ENCODE measurements at places on chromosomes 6 and 20. TPM values are rescaled to one million over a fixed set of nuclear protein-coding genes. Genes with fewer than 3 reads are reported as not detected.

GRCh38 chr6:30453508-30454116 is 35.7 kb upstream of the HLA-E start:
- DNase-seq, result peak; percentile 81

DNA sequence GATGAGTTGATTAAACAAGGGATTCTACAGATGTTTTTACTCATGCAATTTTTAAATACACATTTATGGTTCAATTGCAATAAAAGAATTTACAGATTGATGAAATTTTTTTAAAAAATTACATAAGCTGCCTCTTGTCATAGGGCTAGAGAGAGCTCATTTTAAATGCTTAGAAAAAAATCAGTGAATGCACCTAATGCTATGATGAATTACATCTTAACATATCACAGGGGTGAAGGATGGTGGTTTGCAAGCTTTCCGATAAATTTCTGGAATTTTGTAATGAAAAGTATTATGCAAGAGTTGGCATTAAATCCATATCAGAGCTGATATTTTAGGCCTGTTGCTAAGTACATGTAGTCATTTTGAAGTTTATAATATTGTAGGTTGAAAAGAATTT is 29.6 kb downstream of the DSE start:
- no peak for DNase-seq

DNA sequence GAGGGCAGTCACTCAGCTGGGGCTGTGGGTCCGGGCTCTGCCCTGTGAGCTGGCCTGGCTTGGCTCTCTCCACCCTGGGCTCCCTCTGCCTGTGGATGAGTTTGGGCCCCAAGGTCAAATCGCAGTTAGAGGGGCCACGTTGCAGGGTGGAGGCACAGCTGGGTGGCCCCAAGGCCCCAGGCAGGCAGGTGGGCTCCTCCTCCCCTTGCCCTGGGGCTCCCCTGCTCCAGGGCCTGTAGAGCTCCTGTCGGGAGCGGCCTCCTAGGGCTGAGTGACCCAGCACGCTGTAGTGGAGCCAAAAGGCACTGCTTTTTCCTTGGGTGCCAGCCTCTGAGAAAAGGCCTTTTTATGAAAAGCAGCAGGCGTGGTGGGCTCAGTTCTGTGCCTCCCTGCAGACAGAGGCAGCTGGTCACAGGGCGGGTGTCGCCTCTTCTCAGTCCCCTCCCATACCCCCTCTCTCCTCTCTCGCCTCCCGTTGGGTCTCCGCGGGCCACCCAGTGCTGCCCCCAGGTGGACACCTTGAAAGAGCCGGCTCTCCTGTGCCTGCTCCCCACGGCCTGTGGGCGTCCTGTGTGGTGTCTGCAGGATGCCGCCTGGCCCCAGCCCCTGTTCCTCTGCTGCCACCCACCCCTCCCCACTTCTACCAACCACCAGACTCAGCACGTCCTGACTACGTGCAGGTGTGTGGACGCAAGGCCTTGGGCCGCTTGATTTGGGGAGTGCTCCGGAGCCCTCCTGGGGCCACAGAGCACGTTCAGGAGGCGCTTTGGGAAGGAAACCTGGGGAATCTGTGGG is 13.2 kb downstream of the SS18L1 start:
- peak; percentile 75 for DNase-seq

DNA sequence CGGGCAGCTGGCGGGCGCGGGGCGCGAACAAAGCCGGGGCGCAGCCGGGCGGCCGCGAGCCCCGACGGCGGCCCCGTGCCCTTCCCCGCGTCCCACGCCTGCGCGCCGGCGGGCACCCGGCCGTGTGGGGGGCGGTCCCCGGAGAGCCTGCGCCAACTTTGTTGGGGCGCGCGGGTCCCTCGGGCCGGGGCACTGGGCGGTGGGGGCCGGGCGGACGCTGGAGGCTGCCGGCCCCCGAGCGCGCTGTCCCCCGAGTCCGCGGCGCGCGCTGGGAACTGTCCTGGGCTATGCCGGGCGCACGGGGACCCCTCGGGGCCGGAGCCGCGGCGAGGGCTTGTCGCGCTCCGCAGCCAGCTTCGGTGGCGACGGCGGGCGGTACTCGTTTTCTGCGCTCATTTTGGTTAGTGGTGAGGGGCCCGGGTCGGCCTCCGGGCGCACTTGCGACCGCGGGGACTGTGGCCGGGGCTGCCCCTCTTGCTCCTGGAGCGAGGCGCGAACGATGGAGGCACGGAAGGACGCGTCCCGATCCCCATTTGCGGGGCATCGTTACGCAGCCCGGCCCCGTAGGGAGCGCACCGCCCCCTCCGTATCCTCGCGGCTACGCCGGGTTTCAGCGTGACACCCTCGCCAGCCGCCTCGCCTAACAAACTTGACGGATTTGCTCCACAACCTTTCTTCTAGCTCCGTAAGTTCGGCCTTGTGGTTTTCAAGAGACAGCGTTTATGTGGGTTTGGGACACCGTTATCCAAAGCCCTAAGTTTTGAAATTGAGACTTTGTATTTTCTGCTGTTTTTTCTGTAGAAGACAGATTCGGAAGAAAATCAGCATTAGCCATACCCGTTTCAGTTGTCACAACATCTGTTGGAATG is 622 bp downstream of the SS18L1 start:
- peak; percentile 40 for DNase-seq

GRCh38 chr6:91482498-91482897 is 895.6 kb upstream of the MAP3K7 start:
- no peak for DNase-seq

GRCh38 chr6:68638230-68638900 is 3.3 kb downstream of the ADGRB3 start:
- no peak for DNase-seq

- DNase-seq, result no peak
Measured at GRCh38 chr6:151392427-151392826, 1.1 kb upstream of the ZBTB2 start.

DNA sequence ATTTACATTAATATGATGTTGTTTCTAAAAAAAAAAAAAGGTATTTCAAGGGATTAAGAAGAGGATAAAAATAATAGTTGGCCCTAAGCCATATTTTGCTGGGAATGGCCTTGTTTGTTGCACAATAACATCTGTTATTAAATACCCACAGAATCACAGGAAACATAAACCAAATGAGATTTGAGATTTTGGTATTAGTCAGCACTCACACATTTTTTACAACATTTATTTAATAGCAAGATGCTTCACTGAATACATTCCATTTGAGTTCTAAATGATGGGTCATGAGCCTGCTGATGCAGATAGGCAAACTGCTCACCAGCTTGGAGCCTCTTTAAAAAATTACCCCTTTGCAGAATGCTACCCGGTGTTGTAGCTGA is 92.9 kb upstream of the ENPP5 start:
- no peak for DNase-seq

DNA sequence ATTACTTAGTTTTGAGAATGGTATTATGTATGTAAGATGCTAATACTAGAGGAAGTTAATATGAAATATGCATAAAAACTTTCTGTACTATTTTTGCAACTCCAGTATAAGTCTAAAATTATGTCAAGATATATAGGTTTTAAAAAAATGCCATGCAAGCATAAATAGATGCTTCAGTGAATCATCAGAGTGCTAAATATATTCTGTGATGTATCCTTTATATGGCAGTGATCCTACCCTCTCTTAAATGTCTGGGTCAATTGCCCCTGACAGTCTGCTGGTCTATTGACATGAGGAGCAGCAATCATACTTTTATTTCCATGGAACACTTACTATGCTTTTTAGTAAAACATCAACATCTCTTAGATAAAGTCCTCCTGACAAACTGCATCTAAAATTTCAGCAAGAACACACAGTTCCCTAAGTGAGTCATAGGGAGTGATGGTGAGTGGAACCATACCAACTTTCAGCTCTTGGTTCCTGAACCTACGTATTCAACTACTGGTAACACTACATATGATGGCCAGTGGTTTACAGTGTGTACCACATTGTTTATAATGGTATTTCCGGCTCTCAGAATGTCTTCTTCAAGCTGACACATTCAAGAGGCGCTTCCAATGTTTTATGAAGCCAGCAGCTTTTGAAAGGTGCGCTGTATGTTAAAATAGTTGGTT is 928.7 kb upstream of the GJE1 start:
- DNase-seq, result no peak

DNA sequence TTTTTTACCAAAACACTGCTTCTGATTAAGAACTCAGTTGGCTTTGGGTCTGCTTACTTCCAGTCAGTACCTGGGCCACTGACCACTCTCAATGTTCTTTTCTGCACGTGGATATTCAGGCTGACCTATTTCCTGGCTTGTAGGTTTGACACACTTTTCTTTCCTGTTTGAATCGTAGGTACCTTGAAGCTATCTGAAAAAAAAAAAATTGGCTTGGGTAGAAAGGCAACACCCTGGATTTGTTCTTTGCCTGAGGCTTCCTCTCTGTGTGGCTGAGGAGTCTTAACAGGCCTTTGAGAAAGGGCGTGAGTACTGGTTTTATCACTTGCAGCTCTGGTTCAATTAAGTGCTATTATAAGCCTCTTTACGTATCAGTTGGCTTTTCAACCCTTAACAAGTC is 60.6 kb upstream of the IL20RA start:
- DNase-seq, result no peak

DNA sequence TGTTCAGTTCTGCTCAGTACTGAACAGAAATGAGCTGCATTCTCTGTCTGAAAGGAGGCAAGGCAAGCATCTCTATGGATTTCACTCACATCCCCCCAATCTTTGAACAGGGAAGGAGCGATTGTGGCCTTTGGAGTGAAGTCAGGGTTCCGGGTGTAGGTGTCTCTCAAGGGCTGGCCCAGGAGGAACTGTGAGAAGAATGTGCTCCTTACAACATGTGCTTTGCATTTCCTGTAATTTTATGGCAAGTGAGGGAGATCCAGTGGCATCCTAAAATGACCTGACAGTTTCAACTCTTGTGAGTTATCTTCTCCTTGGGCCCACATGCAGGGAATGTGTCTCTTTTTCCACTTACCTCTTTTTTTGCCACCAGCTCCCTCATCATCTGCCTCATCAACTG is 63.0 kb upstream of the RIN2 start:
- no peak for DNase-seq

GRCh38 chr6:170448751-170449630 is 104.1 kb downstream of the PSMB1 start:
- no peak for DNase-seq

- no peak for DNase-seq
Measured at GRCh38 chr6:17877196-17877894, 110.1 kb downstream of the KIF13A start.

DNA sequence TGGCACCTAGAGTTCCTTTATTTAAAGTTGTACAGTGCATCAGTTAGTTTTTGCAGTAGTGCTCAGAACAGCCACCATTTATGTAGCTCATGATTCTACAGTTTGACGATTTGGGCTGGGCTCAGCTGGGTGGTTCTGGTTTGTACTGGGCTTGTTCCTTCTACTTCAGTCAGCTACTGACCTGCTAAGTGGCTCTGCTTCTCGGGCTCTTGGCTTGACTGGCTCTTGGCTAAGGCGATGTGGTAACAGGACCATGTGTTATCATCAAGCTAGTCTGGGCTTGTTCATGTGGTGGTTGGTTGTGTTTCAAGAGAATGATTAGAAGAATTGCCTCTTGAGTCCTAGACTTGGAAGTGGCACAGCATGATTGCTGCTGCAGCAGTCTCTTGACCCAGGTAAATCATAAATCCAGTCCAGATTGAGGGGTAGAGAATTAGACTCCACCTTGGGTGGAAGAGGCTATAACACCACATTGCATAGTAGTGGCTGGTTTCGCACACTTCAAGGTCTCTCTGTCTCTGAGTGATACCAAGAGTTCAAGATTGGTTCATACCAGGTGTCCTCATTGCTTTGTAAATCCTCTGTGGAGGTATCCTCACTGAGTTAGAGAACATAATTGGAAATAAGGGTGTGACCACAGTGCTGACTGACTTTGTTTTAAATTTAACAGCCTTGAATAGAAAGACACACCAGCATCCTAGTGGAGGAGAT is 253.0 kb downstream of the ARID1B start:
- DNase-seq, result no peak

- no peak for DNase-seq
Measured at GRCh38 chr6:74574794-74575193, 631.1 kb downstream of the COL12A1 start.

GRCh38 chr20:51541189-51542032 is 1.1 kb downstream of the NFATC2 start:
- DNase-seq, result peak; percentile 89

DNA sequence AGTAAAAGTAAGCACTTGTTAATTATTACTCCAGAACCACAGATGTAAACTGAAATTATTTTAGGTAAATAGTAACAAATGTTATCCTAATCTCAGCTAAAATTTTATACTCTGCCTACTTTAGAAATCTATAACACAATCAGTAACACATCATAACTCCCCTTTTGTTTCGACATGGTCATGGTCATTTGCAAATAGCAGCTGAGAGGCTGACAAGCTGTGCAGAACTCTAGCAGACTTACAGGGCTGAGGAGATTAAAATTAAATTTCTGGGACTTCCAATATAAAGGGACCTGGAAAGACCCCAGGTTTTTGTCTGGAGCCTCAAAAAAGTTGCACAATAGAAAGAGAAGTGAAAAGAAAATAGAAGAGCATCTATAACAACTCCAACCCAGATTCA is 88.8 kb downstream of the PRL start:
- no peak for DNase-seq

GRCh38 chr6:29633534-29633905 is 537 bp upstream of the GABBR1 start:
- DNase-seq, result no peak

- no peak for DNase-seq
Measured at GRCh38 chr6:96007663-96008062, 8.1 kb upstream of the FUT9 start.

GRCh38 chr6:106017454-106017853 is 68.7 kb upstream of the PRDM1 start:
- no peak for DNase-seq

DNA sequence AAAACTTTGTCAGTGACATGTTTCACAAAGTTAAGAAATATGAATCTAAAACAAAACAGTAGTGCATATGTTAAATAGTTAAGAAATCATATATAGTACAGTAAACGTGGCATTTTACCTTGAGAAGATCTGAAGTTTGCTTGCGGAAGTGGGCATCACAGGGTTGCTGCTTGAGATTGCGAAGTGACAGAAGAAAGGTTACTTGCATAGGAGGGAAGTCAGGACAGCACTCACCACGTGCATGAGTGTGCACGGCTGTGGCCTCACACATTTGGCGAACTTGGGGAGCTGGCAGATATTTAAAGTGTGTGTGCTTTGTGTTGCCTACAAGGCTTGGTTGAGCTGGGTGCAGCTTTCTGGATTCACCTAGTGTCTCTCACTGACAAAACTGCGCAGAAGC is 431.5 kb upstream of the ARID1B start:
- no peak for DNase-seq

SAMD3 gene
- polyA plus RNA-seq, result 62.6 TPM

SASH1 gene
- not detected for polyA plus RNA-seq

RBPJL gene
- polyA plus RNA-seq, result not detected

FOXP4 gene
- polyA plus RNA-seq, result 0.21 TPM

GNAS-AS1 gene
- polyA plus RNA-seq, result not detected

GLP1R gene
- not detected for polyA plus RNA-seq

BTNL2 gene
- not detected for polyA plus RNA-seq

KCNG1 gene
- not detected for polyA plus RNA-seq

CLVS2 gene
- not detected for polyA plus RNA-seq

OTOR gene
- polyA plus RNA-seq, result not detected

OPN5 gene
- polyA plus RNA-seq, result not detected

ARFRP1 gene
- polyA plus RNA-seq, result 108 TPM
